ENCODE measurements at places on chromosomes 6 and 20. TPM values are rescaled to one million over a fixed set of nuclear protein-coding genes. Genes with fewer than 3 reads are reported as not detected.

- no peaks in the 10 kb centered on the region for H3K4me1 ChIP-seq
- no peak for DNase-seq
- no peak overlapping the region for H3K4me3 ChIP-seq
- H3K27me3 ChIP-seq, result no peaks in the 10 kb centered on the region
- H3K27ac ChIP-seq, result no peak overlapping the region
These were observed 62.4 kb upstream of the TMEM200A start for GRCh38 chr6:130303431-130303830.

DNA sequence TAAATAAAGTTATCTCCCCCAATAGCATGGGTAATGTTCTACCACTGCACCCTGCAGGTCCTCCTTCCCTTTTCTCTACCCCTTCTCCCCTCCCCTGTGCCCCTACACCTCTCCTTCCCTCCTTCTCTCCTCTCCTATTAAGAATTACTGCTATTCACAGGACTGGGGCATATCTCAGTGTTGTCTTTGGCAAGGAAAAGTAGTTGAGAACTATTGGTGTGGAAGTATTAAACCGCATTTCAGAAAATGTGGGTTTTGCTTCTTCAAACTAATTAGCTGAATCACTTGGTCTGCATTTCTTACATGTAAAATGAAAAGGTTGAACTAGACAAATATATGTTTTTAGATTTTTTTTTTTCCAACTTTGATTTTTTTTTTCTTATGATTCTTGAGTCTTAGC lies 296.3 kb downstream of the CDKAL1 start:
- H3K27ac ChIP-seq, result no peak overlapping the region
- no peaks in the 10 kb centered on the region for H3K27me3 ChIP-seq
- DNase-seq, result no peak
- no peak overlapping the region for H3K4me3 ChIP-seq
- no peaks in the 10 kb centered on the region for H3K36me3 ChIP-seq
- no peaks in the 10 kb centered on the region for H3K4me1 ChIP-seq

DNA sequence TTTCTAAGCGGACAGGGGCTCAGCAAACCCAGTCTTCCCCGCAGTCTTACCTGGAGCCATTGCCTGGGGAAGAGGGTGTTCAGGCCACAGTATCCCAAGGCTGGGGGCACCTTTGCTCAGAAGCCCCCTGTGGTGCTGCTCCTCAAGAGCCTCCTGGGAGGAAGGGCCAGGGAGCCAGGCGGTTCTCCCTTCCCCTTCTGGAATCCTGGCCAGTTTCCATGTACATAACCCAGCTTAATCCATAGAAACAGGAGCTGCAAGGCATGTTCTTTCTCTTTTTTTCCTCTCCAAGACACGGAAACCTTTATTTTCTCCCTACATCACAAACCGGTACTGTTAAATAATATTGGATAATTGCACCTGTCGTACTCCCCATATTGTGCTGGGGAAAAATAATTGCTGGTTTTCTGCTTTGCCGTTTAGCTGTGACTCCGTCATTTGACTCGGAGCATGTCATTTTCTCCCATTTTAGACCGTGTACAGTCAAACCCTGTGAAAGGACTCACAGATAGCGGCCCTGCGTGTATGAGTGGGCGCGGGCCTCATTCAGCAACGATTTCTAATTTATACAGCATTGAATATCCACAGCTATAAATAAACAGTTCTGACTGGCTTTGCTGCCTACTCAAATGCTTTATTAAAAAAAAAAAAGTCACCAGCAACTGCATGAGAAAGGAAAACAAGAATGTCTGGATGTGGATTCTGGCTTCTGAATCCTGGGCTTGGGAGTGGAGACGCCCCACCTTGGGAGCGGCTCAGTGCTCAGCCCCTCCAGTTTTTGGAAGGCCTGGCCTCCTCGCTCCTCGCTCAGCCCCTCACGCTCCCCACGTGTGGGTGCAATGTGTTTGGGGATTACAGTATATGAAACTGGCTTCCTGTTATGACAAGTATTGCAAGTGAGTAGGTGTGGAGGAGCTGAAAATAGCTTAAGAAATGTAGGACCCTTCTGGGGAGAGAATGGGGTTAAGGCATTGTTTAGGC lies 67.3 kb downstream of the ADTRP start:
- H3K4me1 ChIP-seq, result peaks cover 14% of the 10 kb centered on the region
- no peaks in the 10 kb centered on the region for H3K27me3 ChIP-seq
- peak overlapping the region; percentile 36 for H3K27ac ChIP-seq
- DNase-seq, result no peak
- H3K36me3 ChIP-seq, result no peaks in the 10 kb centered on the region

DNA sequence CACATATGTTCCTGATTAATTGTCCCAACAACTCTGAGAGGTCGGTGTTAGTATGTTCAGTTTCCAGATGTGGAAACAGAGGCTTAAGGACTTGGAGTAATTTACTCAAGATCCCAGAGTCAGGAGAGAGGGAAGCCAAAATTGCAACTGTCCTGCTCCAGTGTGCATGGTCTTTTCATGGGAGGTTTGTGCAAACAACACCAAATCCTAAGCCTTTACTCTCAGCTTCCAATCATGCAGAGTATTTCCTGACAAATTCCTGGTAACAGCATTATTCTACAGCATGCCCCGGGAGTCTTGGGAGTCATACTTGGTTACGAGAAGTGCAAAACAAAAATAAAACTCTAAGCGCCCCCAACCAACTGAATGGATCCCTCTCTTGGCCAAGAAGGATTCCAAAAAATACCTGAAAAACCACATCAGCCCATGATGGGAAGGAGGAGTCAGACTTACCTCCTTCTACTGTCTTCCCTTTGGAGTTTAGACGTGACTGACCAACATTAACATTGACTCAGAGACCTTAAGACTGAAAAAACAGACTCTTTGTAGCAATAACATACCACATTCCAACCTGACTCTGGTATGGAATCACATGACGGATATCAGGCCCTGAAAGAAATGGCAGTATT lies 30.8 kb upstream of the PPP1R3G start:
- H3K27me3 ChIP-seq, result no peaks in the 10 kb centered on the region
- no peak overlapping the region for H3K4me3 ChIP-seq
- H3K36me3 ChIP-seq, result no peaks in the 10 kb centered on the region
- H3K4me1 ChIP-seq, result peaks cover 6% of the 10 kb centered on the region
- no peak for DNase-seq

- H3K36me3 ChIP-seq, result no peaks in the 10 kb centered on the region
- H3K27ac ChIP-seq, result peak overlapping the region; percentile 46
- no peak for DNase-seq
- peaks cover 9% of the 10 kb centered on the region for H3K4me1 ChIP-seq
These were observed 38.7 kb upstream of the POU5F1 start for GRCh38 chr6:31209137-31209536.

DNA sequence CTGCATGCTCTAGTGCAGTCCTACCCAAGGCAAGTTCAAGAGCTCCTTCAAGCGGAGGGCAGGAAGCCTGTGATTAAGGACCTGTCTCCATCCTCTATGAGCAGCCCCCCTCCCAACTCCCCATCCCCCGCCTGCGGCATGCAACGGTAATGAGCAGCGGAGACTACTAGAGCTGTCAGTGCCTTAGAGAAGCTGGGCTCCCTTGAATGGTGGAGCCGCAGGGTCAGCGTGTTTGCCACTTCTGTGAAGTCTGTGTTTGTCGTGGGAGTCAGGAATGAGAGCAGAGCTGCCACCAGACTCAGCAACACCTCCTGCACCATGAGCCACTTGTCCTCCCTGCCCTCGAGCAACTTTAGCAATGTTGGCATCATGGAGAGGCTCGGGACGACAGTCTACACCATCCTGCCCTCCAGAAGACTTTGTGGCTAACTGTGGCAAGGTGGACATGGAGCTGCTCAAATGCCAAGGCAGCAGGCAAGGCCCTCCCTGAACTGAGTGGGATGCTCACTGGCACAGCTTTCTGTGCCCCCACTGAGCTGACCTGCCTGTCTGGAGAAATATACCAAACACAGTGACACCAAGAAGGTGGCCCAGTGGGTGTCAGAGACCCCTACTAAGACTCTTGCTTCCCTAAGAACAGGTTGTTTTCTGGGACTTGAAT lies 23.8 kb upstream of the SYNDIG1 start:
- no peak overlapping the region for H3K27ac ChIP-seq
- no peaks in the 10 kb centered on the region for H3K36me3 ChIP-seq

GRCh38 chr6:47574789-47575188 lies 97.2 kb downstream of the CD2AP start:
- H3K27ac ChIP-seq, result no peak overlapping the region
- no peaks in the 10 kb centered on the region for H3K27me3 ChIP-seq
- peaks cover 54% of the 10 kb centered on the region for H3K36me3 ChIP-seq
- no peak overlapping the region for H3K4me3 ChIP-seq
- no peaks in the 10 kb centered on the region for H3K4me1 ChIP-seq
- DNase-seq, result no peak

SLPI gene
- 15.4 TPM for total RNA-seq

VPS16 gene
- total RNA-seq, result 32.0 TPM

Data from spleen (tissue), 13 donors.